Immature natural killer cell (primary cell): ENCODE measurements at places on chromosomes 6 and 20.

DNA sequence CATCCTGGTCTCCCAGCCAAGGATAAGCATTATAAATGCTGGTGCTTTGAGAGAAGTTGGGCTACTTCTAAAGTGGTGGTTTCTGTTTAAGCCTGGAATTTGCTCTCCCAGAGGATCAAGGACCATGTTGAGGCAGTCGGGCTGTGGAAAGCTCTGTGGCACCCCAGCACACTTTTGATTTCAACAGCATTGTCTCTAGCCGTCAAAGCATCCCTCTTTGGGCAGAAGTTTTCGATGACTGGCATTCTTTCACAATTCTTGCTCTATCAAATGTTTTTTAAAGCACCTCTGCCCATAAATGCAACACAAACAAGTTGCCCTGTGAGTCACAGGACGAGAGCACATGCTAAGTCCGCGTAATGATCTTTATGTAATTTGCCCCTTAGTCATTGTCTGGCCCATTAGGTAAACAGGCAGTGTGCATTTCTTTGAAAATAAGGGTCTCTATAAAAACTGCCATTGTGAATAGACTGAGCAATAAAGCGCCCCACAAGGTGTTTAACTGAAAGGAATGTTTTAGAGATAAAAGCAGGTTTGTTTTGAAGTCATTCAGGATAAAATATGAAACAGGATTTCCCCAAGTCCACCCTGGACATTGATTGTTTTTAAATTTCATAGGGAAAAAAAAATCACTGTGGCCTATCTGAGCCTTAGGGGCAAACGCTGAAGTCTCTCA is 44.7 kb upstream of the FOXQ1 start:
- H3K4me3 ChIP-seq = no peak overlapping the region
- H3K36me3 ChIP-seq = no peaks in the 10 kb centered on the region
- peaks cover 1% of the 10 kb centered on the region for H3K27me3 ChIP-seq
- no peaks in the 10 kb centered on the region for H3K4me1 ChIP-seq
- no peak overlapping the region for H3K27ac ChIP-seq
- DNase-seq = no peak

DNA sequence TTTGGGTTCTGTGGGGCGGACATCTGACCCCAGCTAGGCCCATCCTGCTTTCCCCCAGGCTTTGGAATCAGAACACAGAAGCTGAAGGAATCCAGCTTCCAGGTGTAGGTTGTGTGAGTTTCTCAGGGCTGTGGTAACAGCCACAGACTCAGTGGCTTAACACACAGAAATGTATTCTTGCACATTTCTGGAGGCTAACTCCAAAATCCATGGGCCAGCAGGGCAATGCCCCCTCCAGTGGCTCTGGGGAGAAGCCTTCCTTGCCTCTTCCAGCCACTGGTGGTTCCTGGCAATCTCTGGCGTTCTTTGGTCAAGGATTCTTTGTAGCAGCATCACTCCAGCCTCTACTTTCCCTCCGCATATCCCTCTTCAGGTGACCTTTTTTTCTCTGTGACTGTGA is 1.3 kb upstream of the EMILIN3 start:
- H3K27ac ChIP-seq = no peak overlapping the region
- peaks cover 5% of the 10 kb centered on the region for H3K4me1 ChIP-seq
- H3K36me3 ChIP-seq = no peaks in the 10 kb centered on the region
- H3K27me3 ChIP-seq = peaks cover 7% of the 10 kb centered on the region
- DNase-seq = no peak
- no peak overlapping the region for H3K4me3 ChIP-seq

DNA sequence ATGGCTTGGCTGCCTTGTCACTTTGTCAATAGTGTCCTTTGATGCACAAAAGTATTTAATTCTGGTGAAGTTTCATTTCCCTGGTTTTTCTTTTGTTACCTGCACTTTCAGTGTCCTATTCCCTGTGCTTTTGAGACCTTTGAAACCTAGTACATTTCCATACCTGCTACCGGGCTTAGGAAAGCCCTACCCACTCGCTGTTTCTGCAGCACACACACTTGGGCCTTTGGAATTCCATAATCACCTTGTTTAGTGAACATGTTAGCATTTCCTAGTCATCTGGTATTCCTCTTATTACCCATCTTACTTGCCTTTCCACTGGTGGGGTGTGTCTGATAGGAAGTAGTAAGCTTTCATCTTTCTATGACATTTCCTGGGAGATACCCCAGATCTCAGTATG is 19.3 kb upstream of the SYNDIG1 start:
- DNase-seq = no peak
- no peak overlapping the region for H3K27ac ChIP-seq
- H3K36me3 ChIP-seq = no peaks in the 10 kb centered on the region
- no peaks in the 10 kb centered on the region for H3K4me1 ChIP-seq
- H3K27me3 ChIP-seq = peaks cover 4% of the 10 kb centered on the region

- no peak overlapping the region for H3K27ac ChIP-seq
- peaks cover 34% of the 10 kb centered on the region for H3K36me3 ChIP-seq
- H3K4me1 ChIP-seq = no peaks in the 10 kb centered on the region
- no peaks in the 10 kb centered on the region for H3K27me3 ChIP-seq
Observed at GRCh38 chr20:20477444-20478041, 109.6 kb downstream of the INSM1 start.

DNA sequence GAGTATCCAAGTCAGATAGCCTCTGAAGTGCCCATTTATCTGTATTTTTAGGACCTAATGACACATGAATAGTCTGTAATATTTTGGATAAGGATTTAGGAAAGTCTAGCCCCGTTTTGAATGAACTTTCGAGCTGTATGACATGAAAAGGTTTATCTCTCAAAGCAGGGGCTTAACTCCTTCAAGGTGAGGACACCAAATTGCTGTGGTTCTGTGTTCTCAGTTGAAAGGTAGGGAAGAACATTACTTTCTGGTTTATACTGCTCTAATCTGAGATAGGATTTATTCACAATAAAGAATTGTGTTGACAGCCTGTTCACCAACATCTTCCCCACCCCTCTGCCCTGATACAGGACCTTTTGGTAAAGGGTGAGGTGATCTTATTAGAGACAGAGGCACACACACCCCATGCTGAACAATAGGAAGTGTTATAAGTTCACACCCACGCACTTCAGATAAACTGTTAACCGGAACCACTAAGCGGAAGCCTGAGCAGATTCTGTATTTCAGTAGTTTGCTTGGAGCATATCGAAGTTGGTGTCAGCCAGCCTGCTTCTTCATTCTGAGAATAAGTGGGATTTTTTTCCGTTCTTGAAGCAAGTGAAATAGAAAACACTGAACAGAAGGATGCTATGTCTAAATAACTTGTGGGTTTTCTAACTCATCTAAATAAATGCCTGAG is 223.3 kb downstream of the TMEM242 start:
- H3K36me3 ChIP-seq = peaks cover 6% of the 10 kb centered on the region
- H3K4me3 ChIP-seq = peak overlapping the region; percentile 85
- no peaks in the 10 kb centered on the region for H3K27me3 ChIP-seq

- peak overlapping the region; percentile 58 for H3K27ac ChIP-seq
- no peaks in the 10 kb centered on the region for H3K27me3 ChIP-seq
- H3K4me3 ChIP-seq = no peak overlapping the region
- DNase-seq = no peak
- peaks cover 10% of the 10 kb centered on the region for H3K36me3 ChIP-seq
- H3K4me1 ChIP-seq = peaks cover 11% of the 10 kb centered on the region
Observed at GRCh38 chr6:26550250-26550993, 12.3 kb downstream of the HMGN4 start.

DNA sequence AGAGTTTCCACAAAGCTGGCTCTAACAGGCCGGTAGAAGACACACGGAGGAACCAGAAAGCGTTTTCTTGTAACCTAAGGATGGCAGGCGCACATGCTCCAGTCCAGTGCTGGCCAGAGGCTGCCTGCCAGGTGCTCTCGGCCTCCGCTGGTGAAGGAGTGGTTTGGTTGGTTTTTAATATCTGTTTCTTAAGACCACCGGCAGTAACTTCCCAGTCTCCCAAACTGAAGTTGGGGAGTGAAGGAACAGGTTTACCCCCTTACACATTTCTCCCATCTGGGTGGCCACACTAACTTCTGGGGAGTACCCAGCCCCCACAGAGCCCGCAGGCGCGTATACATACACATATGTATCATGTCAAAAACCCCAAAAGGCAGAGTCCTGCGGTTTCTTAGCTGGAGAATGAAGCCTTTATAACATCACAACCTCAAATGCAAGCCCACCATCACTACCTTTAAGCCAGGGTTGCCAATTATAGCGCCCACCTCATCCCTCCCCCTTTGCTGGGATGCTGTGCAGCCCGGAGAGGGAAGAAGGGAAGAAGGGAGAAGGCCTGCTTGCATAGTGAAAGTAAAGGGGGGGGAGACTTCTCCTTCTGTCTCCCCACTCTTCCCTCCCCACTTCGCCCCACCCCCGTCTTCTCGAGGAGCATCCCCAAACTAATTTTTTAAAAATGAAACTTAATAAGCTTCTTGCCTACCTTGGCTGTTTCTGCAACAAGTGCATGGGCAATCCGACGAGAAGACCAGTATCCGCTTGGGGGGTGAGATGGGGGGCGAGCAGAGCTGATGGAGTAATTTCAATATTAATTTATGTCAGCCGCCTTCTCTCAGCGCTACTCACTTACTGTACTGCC is 1.0 kb downstream of the TRERF1 start:
- peak overlapping the region; percentile 99 for H3K4me3 ChIP-seq
- H3K4me1 ChIP-seq = peaks cover 60% of the 10 kb centered on the region
- DNase-seq = peak; percentile 28
- H3K27me3 ChIP-seq = peaks cover 2% of the 10 kb centered on the region
- no peaks in the 10 kb centered on the region for H3K36me3 ChIP-seq
- peak overlapping the region; percentile 91 for H3K27ac ChIP-seq

GRCh38 chr20:54219751-54220426 is 12.0 kb downstream of the PFDN4 start:
- DNase-seq = no peak
- H3K27ac ChIP-seq = no peak overlapping the region
- peaks cover 17% of the 10 kb centered on the region for H3K4me1 ChIP-seq
- H3K27me3 ChIP-seq = no peaks in the 10 kb centered on the region
- no peaks in the 10 kb centered on the region for H3K36me3 ChIP-seq
- no peak overlapping the region for H3K4me3 ChIP-seq

DNA sequence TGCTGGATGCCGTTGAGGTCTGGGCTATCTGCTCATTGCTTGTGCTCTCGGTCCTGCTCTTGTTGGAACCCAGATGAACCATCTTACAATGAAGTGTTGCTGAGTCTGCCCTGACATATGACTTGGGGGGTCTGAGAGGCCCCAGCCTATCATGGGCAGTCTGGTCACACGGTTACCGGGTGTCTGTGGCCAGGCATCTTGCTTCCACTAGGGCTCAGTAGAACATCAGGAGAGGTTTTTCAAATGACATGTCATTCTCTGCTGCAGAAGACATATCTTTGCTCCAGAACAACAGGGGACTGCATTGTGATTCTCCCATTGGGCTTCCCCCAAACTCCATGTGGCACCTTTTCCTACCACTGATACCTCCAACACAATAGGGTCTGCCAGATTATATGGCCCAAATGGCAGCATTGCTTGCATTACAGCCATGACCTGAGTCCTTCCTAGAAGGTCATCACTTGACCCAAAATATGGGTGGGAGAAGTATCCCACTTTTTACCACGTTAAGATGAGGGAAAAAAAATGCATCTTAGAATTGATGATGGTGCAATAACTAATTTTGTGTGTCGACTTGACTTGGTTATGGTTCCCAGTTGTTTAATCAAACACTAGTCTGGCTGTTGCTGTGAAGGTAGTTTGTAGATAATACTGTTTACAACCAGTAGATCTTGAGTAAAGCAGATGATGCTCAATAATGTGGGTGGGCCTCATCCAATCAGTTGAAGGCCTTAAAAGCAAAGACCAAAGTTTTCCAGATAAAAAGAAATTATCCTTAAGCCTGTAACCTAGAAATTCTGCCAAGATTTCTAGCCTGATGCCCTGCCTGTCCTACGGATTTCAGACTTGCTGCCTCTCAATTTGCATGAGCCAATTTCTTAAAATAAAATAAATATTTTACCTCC is 241.0 kb downstream of the QKI start:
- peaks cover 5% of the 10 kb centered on the region for H3K36me3 ChIP-seq
- no peak for DNase-seq
- H3K27me3 ChIP-seq = no peaks in the 10 kb centered on the region
- H3K27ac ChIP-seq = no peak overlapping the region
- H3K4me1 ChIP-seq = no peaks in the 10 kb centered on the region
- H3K4me3 ChIP-seq = no peak overlapping the region

DNA sequence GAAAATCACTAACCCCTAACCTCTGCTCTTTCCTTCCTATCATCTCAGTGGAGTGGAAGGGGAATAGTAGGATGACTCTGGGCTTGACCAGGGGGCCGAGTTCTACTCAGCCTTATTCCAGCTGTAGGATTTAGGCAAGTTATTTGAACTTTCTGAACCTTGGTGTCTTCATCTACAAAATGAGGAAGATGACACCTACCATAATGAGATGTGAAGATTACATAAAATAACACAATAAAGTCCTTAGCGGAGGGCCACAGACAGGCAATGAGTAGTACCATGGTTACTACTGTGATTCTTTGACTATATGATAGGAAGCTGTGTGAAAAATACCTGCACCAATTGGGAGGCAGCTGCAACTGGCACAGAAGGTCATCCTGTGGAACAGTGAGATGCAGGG is 53.6 kb upstream of the PIM1 start:
- DNase-seq = no peak
- no peak overlapping the region for H3K4me3 ChIP-seq
- peaks cover 7% of the 10 kb centered on the region for H3K27me3 ChIP-seq
- no peak overlapping the region for H3K27ac ChIP-seq

DNA sequence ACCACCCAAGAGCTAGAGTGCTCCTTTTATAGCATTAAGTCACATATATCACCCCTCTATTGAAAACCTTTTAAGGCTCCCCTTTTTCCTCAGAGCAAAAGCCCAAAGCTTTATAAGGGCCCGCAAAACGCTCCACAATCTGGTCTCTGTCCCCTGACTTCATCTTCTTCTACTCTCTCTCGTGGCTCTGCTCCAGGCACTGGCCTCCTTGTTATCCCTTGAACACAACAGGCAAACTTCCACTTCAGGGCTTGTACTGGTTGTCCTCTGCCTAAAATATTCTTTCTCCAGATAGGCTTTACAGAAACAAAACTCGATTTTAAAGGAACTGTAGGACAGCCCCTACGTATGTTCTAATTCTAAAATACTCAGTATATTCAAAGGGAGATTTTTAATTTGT is 44.0 kb upstream of the SPDEF start:
- peaks cover 57% of the 10 kb centered on the region for H3K4me1 ChIP-seq
- H3K27ac ChIP-seq = peak overlapping the region; percentile 68
- H3K27me3 ChIP-seq = no peaks in the 10 kb centered on the region
- no peaks in the 10 kb centered on the region for H3K36me3 ChIP-seq
- no peak for DNase-seq

- no peak overlapping the region for H3K4me3 ChIP-seq
- H3K4me1 ChIP-seq = peaks cover under 1% of the 10 kb centered on the region
- no peak for DNase-seq
- peaks cover 7% of the 10 kb centered on the region for H3K27me3 ChIP-seq
- no peaks in the 10 kb centered on the region for H3K36me3 ChIP-seq
Observed at GRCh38 chr6:14792118-14792955, 453.5 kb upstream of the JARID2 start.

DNA sequence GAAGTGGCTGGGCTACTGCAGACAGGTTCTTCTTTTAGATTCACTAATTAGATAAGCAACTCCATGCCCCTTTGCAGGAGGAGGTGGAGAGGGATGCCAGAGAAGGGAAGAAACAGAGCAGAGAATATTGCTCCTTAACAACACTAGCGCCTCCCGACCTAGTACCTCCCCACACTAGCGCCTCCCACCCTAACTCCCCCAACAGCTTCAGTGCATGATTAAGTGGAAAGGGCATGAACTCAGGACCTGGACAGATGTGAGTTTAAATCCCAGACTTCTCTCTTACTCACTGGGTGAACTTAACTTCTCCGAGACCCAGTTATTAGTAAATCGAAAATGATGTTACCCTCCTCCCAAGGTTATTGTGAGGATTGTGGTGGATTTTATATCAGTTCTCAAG is 25.7 kb downstream of the STX11 start:
- H3K36me3 ChIP-seq = peaks cover 19% of the 10 kb centered on the region
- no peak overlapping the region for H3K4me3 ChIP-seq
- H3K27ac ChIP-seq = no peak overlapping the region
- peaks cover 39% of the 10 kb centered on the region for H3K4me1 ChIP-seq
- no peaks in the 10 kb centered on the region for H3K27me3 ChIP-seq
